HTR-8/SVneo (cell line): ENCODE measurements at places on chromosomes 3 and 15.

GRCh38 chr3:19346759-19347158, 198.4 kb downstream of the KCNH8 start:
- DNase-seq = no peak

- DNase-seq = no peak
Measured at GRCh38 chr3:170442947-170443346, 24.3 kb downstream of the CLDN11 start.

- no peak for DNase-seq
Measured at GRCh38 chr3:135758961-135759360, 206.6 kb upstream of the PPP2R3A start.

DNA sequence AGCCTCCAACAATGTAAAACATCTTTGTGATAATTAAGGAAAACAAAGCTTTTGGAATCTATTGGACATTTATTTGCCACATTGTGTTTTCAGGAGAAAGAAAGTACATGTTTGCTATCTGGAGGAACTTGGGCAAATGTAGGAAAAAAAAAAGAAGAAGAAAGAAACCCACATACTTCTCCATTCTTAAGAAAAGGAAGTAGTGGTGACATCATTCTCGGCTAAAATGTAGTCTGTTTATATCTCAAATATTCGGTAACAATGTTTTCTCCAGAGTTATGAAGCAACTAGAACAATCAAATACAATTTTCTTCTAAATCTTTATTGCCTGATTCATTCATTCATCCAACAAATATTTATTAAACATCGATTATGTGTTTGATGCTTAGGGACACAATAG, 2.3 kb upstream of the TGFBR2 start:
- no peak for DNase-seq

DNA sequence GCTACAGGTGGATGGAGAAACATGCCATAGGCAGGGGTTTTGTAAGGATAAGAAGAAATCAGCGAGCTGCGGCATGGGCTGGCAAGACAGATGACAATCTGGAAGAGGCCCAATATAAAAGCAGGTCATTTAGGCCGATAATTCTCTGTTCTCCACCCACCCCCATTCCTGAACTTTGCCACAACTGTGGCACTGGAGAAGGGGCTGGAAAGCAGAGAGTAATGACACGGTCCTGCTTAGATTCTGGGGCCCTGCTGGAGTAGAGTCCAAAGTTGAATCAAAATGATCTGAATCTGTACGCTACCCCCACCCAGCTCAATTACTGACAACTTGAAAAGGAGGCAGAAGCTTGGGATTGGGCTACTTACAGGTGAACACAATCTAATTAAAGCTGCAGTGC, 18.4 kb upstream of the BUB1B start:
- DNase-seq = no peak

- DNase-seq = no peak
Measured at GRCh38 chr3:23659274-23659673, 146.5 kb upstream of the UBE2E1 start.

- DNase-seq = peak; percentile 81
Measured at GRCh38 chr3:156535162-156535627, 19.7 kb downstream of the SSR3 start.

DNA sequence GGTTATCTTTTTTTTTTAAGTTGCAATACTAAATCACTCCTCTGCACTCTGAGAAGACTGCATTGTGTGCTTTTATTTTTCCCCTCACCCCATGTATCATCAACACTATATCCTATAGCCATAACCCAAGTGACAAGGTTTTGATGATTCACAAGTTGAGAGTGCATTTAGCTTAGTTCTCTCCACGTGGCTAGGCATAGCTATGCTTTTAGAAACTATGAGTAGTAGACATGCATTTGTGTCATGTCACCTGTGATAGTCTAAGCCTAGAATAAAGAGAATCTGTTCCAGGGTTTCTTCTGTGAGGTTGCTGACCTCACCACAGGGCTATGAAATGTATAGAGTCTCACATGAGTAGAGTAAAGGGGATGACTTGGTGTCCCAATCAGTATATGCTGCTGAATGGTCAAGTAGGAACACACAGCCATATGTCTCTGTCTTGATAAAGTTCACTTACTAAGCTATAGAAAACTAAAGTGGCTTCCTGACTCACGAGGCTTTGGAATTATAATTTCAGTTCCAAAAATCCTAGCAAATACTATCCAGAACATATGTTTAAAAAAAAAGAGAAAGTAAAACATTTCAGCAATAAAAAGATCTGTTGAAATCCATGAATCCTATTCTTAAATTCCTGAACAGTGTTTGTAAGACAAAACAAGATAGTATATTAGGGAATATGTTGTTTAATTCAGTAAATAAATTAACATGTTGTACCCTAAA, 206.3 kb downstream of the LSAMP start:
- no peak for DNase-seq

- DNase-seq = no peak
Measured at GRCh38 chr3:44409640-44410410, 67.6 kb downstream of the ZNF445 start.

GRCh38 chr15:42059661-42060476, 34.5 kb downstream of the PLA2G4D start:
- peak; percentile 47 for DNase-seq

DNA sequence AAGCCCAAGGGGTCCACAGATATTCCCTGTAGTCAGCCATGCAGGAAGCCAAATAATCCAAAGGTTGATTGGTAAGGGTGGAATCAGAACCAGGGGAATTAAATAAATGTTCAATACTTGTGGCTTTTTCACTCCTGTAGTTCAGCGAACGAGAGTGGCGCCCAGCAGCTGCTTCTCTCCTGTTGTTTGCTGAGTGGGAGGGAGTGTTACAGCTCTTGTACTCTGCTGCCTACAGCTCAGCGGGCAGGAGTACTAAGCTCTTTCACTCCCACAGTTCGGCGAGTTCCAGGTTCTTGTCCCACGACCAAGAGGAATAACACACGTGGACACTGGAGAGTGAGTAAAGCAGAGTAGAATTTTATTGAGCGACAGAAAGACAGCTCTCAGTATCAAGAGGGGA, 105.9 kb downstream of the MOBP start:
- DNase-seq = no peak

GRCh38 chr3:45968706-45969105, 25.4 kb downstream of the CXCR6 start:
- DNase-seq = peak; percentile 26
